CD4-positive, alpha-beta T cell treated with Interleukin-1 beta for 1 hour (primary cell): ENCODE measurements at places on chromosomes 13 and 19.

GRCh38 chr19:19623383-19623782 is 4.6 kb downstream of the LPAR2 start:
- DNase-seq, result no peak

GRCh38 chr19:4586245-4586644 is 26.8 kb upstream of the SEMA6B start:
- no peak for DNase-seq

DNA sequence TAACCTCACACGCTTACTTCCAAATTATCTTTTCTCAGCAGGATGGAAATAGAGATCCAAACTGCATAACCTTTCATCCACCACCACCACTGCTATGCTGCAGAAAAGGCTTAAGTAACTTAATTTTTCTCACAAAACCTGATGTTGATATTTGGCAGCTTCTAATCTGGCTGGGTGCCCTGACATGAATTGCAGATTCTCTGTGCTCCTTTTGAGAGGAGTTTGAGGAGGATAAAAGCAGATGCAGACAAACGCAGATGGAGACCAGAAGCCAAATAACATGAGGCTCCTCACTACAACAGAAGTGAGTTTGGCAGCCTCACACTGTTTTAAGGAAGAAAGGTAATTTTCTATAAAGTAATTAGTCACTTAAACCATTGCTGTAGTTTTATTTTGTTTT is 646.2 kb upstream of the ATXN8OS start:
- DNase-seq, result no peak

DNA sequence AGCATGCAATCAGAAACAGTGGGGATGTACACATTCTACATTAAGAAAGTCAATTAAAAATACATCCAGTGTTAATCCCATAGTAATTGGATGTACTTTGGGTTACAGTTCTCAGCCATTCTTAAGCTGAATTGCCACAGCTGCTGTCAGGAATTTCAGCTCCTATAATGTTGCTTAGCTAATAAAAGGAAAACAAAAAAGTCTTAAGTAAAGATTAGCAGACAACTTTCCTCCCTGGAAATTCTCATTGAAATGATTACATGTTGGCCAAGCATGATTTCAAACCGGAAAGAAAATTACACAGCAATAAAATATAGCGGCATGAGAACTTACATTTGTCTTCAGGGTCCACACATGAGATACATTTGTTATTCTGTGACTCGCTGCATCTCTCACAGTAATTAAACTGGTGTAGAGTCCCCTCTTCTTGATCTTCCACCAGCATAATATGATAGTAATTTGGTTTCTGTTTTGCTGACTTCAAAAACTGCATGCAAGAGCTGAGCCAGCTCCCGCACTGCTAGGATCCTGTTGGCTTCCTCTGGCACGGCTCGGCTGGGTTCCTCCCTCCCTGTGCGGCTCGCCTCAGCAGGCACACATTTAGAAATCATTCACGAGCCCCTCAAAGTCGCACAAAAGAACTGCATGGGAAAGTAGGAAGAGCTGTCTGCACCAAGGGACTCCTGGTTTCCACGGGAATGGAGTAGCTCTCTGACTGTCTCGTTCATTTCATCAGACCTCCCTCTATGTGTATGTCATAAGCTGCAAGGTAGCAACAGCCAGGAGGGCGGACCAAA is at the start of gene HTR2A:
TSS of gene HTR2A (minus strand) at position 713 of the 797 bp plus-strand sequence. CDS start 1,147 bp downstream, outside the sequence.
- no peak for DNase-seq

DNA sequence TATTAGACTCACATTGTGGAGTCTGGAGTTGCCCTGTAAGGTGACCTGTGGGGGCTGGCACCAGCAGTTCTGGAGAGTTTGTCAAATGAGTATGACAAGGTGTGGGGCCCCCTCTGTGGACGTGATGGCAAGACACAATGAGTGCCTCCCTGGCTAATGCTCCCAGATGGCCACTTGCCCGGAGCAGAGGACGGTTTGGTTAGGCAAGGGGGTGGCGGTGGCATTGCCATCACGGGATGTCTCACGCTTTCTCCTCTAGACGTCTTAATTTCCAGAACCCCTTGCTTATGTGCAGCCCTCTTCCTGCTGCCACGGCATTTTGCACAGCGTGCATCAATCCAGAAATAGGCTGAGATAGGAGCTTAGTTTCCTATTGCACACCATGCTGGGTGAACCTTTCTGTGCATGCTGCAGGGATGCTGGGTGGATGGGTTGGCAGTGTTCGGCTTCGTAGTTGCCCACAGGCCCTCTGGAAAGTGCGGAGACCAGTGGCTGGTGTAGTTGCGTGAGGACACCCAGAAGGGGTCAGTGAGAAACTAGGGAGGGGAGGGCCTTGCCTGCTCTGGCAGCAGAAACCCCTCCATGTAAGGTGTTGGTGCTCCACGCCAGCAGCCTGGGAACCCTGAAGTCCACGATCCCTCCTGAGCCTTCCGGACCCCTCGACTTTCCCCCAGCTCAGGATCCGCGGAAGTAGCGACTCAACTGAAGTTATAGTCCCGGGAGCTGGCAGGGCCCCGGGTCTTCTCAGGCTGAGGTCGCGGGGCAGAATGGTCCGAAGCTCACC is 18.1 kb upstream of the LRP3 start:
- DNase-seq, result peak; percentile 23

GRCh38 chr19:42380155-42380554 is 9.9 kb downstream of the CNFN start:
- no peak for DNase-seq

GRCh38 chr19:7926021-7926726 is at the start of gene CTXN1:
CTXN1 (minus strand) TSS chr19:7926135; CDS start chr19:7925538, 597 bp downstream.
- peak; percentile 76 for DNase-seq

DNA sequence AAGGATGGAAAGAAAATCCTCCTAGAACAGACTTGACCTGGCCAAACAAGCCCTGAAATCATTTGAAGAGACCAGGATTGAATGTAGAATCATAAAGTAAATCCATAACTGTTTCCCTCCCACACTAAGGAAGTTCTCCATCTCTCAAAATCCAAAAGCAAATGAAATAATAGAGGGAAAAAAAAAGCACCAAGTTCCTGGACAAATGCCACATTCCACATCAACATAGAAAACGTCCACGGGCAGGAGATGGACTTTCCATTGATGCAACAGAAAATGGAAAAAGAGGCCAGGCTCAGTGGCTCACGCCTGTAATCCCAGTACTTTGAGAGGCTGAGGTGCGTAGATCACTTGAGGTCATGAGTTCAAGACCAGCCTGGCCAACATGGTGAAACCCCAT is 56.2 kb downstream of the INSR start:
- DNase-seq, result no peak

DNA sequence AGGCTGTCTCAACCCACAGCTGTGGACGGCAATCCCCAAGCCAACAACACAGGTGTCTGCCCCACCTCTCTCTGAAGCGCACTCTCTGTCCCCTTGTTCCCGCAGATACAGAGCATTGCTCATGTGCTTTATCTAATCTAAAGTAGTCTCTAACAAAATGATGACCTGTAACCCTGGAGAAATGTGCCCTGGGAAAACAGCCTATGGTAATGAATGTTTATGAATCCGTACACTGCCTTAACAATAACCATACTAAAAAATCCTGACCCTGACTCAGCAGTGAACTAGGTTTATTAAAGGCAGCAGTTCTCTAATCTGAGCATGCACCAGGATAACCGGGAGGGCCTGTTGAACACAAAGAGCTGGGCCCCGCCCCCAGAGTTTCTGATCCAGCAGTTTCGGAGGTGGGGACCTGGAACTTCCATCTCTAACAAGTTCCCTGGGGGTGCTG is 50.7 kb upstream of the SLC15A1 start:
- DNase-seq, result no peak
